ENCODE measurements at places on chromosomes 6 and 20.

DNA sequence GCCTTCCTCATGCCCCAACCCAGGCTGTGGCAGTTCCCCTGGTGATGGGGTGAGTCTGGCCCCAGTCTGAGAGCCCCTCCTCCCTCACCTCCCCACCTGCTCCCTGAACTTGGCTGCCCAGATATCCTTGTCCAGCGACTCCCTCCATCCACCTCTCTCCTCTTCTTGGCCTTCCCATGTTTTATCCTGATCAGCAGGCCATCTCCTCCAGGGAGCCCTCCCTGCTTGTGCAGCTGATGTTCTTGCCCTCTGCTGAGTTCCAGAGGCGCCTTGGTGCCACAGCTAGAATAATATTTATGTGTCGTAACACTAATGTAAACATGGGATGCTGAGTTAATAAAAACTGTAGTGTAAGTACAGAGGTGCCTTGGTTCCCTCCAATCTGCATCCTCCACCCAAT, 10.4 kb upstream of the IP6K3 start:
- DNase-seq: no peak

- DNase-seq: no peak
These were observed 2.6 kb upstream of the PCMTD2 start for GRCh38 chr20:64253000-64253383.

DNA sequence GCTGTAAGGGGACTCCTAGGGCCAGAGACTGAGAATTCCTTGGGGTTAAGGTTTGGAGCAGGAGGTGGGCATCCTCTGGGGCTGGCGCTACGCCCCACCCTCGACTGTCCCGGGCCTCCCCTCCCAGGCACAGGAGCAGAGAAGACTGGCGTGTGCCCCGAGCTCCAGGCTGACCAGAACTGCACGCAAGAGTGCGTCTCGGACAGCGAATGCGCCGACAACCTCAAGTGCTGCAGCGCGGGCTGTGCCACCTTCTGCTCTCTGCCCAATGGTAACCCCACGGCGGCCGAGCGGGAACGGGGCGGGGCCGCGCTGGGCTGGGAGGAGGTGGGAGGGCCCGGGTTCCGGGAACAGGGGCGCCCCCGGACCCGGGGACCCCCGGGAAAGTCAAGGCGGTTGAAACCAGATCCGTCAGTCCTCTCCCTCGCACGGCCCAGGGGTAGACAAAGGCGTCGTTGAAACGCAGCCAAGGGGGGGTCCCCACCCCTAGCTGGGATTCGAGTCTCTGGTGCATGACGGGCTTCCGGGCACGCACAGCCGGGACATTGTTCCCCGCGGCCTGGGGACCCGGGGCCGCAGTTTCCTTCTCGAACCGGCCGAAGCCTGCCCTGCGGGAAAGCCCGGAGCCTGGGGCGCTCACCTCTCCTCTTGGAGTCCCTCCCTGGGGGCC, 844 bp downstream of the WFDC2 start:
- no peak for DNase-seq

DNA sequence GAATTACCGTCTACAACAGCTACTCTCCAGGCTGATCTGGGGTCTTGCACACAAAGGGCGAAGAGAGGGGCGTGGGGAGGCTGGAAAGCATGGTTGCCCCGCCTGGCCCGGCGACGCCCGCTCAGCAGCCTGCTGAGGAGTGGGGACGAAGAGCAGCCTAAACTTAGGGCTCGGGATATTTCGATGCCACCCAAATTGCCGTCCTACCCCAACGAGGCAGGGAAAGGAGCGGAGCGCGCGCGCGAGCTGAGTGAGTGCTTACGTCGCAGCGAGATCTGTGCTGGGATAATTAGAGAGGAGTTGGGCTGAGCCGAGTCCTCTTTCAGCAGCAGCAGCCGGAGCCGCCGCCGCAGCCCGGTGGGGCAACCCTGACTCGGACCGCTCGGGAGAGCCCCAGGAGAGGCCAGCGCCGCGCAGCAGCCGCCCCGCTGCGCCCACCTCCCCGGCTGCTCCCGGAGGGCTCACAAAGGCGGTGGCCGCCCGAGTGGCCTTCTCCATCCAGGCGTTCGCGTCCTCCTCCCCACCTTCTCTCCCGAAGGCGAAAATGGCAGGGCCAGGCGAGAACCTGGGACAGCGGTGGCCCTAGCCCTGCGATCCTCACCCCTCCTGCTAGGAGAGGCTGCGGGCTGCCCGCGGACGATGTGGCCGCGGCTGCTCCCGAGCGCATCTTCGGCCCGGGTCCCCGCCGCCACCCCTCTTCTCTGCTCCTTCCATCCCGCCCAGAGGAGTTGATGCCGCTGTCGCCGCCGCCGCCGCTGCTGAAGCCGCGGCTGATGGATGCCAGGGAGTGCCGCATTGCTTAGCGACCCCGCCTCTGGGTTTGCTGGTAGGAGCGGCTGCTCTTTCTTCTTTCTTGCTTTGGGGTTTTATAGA, at the start of gene CLVS2:
Gene CLVS2, plus strand, starts transcription at position 315 of the 873 bp plus-strand sequence. CDS start 1,543 bp downstream, outside the sequence.
- DNase-seq: no peak

GRCh38 chr6:38088829-38089228, 269.3 kb downstream of the ZFAND3 start:
- DNase-seq: no peak

Data from esophagus squamous epithelium (tissue), 5 donors.